Activated T-helper 2 cell treated with anti-CD3 and anti-CD28 coated beads, Interferon-gamma antibody, Interleukin-2, Interleukin-4, amounts not matched to agents 10 μg/mL and 5 μg/mL and 100 μg/mL, durations not matched to agents 14 hours and 24 hours and 36 hours (primary cell): ENCODE measurements at places on chromosomes 3 and 15. TPM values are rescaled to one million over a fixed set of nuclear protein-coding genes. Genes with fewer than 3 reads are reported as not detected.

The SMCO1 gene
- not detected in 2 replicates for total RNA-seq

The GOLGA8O gene
- 1.7 and 2.6 TPM in 2 replicates for total RNA-seq

DNA sequence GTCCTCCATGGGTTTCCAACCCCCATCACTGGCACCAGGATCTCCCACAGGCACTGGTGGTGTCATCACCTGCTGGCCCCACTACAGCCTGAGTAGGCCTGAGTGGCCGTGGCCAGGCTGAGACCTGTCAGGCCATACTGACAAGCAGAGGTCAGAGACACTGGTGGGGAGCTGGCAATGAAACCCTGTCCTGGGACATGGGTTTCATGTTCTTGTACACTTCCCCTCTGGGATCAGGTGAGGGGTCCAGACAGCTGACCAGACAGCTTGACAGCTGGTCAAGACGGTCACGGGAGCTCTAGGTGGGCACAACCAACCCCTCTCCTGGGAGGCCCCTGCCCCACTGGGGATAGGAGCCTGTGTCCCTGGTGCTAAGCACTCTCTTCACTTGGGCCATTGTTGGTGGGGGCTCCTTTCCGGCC is 13.1 kb downstream of the ZBTB47 start:
- no peaks in the 10 kb centered on the region for H3K36me3 ChIP-seq
- no peak for DNase-seq
- no peaks in the 10 kb centered on the region for H3K4me1 ChIP-seq
- H3K27me3 ChIP-seq, result peaks cover 2% of the 10 kb centered on the region
- no peak overlapping the region for H3K4me3 ChIP-seq

GRCh38 chr3:47579875-47580274 is 1.2 kb upstream of the CSPG5 start:
- H3K27me3 ChIP-seq, result peaks cover 30% of the 10 kb centered on the region
- no peaks in the 10 kb centered on the region for H3K4me1 ChIP-seq
- peak overlapping the region; percentile 64 for H3K4me3 ChIP-seq
- peaks cover 2% of the 10 kb centered on the region for H3K36me3 ChIP-seq

DNA sequence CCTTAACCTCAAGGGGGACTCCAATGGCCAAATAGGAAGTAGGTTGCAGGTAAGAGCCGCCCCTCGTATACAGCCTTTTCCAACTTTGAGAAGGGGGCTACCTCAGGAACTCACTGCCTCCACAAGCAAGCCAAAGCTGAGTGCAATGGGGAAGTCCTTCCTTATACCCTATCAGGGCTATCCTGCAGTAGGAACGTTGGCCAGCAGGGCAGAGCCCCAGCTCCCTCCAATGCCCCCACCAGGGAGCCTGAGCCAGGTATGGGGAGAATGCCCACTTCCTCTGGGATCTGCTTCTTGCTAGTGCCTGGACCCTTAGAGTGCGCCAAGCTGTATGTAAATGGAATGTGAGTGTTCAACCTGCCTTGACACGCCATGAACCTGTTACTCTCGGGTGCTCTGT is 16.3 kb downstream of the CACNA2D2 start:
- DNase-seq, result no peak
- H3K27me3 ChIP-seq, result no peaks in the 10 kb centered on the region
- H3K4me3 ChIP-seq, result no peak overlapping the region
- H3K27ac ChIP-seq, result no peak overlapping the region
- peaks cover 10% of the 10 kb centered on the region for H3K4me1 ChIP-seq

DNA sequence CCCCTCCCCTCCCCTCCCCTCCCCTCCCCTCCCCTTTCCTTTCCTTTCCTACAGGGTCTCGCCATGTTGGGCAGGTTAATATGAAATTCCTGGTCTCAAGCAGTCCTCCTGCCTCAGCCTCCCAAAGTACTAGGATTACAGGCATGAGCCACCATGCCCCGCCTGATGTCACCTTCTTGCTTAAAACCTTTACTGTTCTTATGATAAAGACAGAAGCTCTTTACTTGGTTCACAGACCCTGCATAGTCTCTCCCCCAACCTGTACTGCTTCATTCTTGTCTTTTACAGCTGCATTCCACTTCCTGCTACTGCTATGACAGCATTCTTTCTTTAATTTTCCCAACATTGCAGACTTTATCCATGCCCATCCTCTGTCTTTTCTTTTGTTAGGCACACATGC is 20.8 kb downstream of the MED12L start:
- H3K27ac ChIP-seq, result no peak overlapping the region
- no peaks in the 10 kb centered on the region for H3K36me3 ChIP-seq
- peaks cover 2% of the 10 kb centered on the region for H3K4me1 ChIP-seq
- H3K4me3 ChIP-seq, result no peak overlapping the region
- peaks cover 17% of the 10 kb centered on the region for H3K27me3 ChIP-seq

- H3K4me1 ChIP-seq, result peaks cover 42% of the 10 kb centered on the region
- peaks cover 3% of the 10 kb centered on the region for H3K36me3 ChIP-seq
- no peaks in the 10 kb centered on the region for H3K27me3 ChIP-seq
- H3K4me3 ChIP-seq, result no peak overlapping the region
Observed at GRCh38 chr3:170054204-170054603, 16.4 kb downstream of the GPR160 start.
